ENCODE measurements at places on chromosomes 13 and 19.

DNA sequence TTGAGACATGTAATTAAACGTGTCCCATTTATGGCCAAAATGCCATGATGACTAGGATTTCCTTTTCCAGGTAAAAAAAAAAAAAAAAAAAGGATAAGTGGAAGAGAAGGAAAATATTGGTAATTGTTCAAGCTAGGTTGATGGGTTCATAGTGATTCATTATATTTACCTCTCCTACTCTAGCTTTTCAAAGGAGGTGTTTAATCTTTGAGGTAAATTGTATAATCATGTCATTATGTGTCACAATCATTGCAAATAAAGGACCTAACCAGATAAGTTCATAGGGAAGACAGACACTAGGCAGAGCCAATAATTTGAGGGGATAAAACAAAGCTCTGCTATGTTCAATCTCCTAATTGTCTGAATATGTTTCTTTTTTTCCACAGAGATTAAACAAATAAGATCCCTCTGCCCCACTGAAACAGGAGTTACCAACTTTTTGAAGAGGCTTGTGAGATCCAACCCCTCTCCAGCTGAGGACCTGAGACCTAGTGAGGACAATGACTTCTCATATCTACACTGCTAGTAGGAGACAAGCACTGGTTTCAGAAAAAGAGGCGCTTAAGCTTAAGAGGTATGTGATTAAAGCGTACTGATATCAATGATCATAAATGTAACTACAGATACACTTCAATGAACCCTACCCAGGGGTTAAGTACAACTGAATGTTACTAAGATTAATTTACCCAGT, 61.4 kb downstream of the USP12 start:
- DNase-seq = no peak

GRCh38 chr13:103625194-103625593, 559.0 kb upstream of the SLC10A2 start:
- DNase-seq = no peak

DNA sequence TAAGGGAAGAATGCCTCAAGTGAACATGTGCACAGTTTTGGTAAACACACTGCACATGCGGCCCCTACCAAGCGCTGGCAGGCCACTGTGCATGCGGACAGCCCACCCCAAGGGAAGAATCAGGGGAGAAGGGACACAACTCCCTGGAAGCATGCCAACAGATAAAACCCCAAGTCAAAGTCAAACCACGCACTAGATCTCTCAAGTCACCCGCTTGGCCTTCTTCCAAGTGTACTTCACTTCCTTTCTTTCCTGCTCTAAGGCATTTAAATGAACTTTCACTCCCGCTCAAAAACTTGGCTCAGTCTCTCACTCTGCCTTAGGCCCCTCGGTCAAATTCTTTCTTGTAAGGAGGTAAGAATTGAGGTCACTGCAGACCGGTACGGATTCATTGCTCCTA, 4.6 kb upstream of the RFXAP start:
- no peak for DNase-seq

GRCh38 chr19:31385744-31386143, 36.5 kb upstream of the TSHZ3 start:
- no peak for DNase-seq

- no peak for DNase-seq
Observed at GRCh38 chr13:99948907-99949678, 22.5 kb downstream of the ZIC5 start.

- no peak for DNase-seq
Observed at GRCh38 chr13:59996461-59996980, 167.2 kb downstream of the DIAPH3 start.

GRCh38 chr19:15112385-15112784, 5.2 kb downstream of the SYDE1 start:
- DNase-seq = no peak

GRCh38 chr13:38713046-38713445, 26.2 kb downstream of the FREM2 start:
- no peak for DNase-seq

DNA sequence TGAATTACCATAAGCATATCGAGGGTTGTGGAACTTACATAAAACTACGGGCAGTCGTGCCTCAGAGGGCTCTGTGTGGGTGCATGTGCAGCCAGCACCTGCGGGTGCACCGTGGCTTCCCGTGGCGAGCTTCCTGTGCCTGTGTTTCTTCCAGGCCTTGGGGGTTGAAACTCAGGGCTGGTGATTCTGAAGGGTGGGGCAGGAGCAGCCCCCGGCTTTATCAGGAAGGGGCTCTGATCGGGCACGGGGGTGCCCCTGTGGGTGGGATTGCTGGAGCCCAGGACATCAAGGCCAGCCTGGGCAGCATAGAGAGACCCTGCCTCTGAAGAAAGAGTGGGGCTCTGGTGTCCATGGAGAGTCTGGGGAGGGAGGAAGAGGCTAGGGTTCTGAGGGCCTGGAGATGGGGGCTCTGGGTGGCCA, 11.1 kb downstream of the ATP4B start:
- DNase-seq = no peak

DNA sequence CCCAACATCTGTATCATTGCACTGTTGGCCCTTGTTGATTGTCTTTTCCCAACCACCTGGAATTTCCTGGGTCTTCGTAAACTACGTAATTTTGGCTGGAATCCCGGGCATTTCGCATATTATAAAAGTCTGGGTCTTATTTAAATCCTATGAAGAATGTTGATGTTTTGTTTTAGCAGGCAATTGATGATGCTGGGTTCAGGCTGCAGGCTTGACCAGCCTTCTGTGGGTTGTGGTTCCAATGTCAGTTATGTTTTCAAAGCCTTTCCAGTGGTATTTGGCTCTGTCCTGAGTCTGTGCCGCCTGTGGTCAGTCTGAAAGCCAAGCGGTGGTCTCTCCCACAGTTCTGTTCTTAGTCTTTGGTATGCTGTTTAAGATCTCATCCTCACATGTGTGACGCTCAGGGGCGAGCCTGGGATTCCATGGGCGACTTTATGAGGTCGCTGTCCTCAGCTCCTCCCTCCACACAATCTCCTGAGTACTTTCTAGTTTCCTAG, 12.4 kb downstream of the SLC35E1 start:
- no peak for DNase-seq

GRCh38 chr13:32001154-32001768, 30.3 kb upstream of the FRY start:
- no peak for DNase-seq

DNA sequence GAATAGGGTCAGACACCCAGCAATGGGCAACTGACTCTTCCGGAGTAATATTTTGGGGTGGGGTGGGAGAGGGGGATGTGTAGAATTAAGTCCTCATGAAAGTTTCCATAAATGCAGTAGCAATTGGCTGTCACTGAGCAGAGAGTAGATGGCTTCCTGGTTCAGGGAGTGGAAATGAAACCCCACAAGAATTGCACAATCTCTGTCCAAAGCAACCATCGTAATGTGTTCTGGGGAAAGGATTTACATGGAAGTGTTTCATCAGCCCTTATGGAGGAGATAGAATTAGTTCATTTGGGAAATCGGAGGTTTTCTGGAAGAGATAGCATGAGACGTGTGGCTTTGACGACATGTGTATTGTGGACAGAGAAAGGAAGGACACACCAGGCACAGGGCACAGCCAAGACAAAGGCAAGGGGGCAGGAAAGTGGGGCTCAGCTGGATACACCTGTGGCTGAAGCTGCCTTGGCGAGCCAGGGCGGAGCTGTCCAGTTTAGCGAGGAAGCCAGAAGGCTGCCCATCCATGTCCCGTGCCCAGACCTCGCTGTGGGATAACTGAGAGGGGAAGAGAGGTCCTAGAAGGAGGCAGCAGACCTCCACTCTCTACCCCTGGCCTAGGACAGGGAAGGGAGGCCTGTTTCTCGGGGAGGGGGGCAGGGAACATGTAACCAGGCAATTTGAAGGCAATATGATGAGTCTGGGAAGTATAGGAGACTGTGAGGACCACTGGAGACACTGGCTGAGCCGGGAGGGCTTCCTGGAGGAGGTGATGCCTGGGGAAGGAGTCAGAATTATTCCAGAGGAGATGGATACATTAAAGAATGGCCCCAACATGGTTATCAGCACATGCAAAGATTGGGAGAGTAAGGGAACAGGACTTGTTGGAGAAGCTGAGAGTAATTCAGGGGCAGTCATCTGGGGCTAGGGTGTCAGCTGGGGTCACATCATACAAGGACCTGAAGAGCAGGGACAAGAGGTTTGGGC, 2.6 kb upstream of the CLEC4G start:
- peak; percentile 52 for DNase-seq

DNA sequence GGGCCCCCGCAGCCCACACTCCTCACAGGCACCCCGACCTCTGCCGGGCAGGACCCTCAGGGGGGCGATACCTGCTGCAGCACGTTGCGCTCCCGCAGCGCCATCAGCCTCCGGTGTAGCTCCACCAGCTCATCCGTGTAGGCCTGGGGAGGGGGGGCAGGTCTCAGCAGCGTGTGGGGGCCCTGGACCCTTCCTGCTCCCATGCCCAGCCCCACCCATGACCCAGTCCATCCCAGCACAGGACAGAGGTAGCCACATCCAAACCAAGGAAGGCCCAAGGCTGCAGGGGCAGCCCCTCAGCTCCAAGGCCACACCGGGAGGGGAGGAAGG, 66.5 kb downstream of the MLLT1 start:
- no peak for DNase-seq

DNA sequence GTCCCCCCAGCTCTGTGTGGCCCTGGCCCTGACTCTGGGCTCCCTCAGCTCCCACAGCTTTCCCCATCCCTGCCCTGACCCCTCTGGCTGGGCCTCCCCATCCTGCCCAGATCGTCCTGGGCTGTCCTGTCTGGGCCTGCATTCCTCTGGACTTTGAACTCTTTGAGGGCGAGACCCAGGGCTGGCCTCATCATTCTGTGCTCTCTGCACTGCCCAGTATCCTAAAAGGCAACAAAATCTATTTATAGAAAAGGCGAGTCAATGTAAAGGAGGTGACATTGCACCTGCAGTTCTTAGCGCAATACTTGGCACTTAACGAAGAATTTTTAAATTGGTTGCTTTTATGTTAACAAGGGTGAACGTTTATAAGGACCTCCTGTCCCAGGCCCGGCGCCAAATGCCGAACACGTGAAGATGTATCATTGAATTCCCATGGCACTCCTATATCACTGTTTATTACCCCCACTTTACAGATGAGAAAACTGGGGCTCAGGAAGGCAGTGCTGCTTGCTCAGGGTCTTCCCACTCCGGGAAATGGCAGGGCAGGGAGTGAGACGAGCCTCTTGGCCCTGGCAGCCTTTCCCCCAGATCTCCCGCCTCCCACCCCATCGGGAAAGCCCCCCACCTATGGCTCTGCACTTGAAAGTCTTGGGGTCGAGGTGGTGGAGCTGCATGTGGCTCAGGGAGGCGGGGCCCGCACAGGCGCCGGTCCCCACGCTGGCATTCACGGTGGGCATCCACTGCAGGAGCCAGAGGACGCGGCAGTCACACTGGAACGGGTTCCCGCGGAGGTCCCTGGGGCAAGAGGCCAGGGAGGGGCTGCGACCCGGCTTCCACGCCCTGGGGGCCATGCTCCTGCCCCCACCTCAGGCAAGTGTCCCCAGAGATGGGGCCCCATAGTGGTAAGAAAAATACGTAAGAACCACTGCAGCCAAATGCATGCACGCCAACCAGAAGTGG, 3.8 kb downstream of the LGI4 start:
- no peak for DNase-seq

DNA sequence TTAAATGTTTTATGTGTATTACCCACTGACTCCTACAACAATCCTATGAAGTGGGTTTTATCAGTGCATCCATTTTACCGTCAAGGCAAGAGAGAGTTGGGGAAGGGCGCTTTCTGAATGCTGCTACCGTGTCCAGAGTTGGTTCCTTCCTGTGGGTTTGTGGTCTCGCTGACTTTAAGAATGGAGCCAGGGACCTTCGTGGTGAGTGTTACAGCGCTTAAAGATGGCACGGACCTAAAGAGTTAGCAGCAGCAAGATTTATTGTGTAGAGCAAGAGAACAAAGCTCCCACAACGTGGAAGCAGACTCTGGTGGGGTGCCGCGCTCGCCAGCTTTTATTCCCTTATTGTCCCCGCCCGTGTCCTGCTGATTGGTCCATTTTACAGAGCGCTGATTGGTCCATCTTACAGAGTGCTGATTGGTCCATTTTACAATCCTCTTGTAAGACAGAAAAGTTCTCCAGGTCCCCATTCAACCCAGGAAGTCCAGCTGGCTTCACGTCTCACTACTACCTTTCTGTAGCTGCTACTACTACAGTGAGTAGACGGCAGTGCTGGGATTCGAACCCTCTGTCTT, 6.1 kb downstream of the OSCAR start:
- DNase-seq = no peak

DNA sequence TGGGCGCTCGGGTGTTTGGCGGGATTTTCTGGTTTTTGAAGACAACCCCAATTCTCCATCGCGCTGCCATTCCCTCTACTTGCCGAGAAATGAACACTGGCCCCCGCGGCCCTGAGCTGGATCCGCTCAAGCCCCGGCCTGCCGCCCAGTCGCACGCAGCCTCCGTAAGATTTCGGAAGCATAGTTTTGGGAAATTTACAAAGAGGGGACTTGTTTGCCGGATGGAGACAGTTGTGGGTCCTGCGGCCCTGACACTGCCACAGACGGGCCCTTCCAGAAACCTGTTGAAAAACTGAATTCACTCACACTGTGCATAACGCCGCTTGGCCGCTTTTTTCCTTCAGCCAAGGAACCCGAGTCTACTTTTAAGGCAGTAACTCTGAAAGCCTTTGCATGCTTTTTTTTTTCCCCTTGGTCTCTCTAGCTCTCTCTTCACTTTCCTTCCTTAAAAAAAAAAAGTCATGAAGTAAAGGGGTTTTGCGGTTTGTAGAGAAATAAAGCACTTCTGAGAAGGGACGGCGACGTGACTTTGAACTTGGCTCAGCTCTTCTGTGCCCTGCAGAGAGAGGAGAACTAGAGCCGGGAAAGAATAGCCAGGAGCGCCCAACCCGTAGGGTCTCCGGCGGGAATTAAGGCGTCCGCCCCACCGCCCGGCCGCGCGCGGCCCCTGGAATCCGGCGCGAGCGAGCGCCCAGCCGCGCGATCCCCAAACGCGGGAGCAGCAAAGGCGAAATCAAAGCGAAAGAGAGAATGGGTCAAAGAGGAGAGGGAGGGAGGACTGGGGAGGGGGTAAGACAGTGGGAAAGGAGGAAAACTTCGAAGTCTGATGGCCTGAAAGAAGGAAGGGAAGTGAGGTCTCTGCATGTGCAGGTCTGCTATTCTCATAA, 3.4 kb upstream of the ZIC2 start:
- no peak for DNase-seq

DNA sequence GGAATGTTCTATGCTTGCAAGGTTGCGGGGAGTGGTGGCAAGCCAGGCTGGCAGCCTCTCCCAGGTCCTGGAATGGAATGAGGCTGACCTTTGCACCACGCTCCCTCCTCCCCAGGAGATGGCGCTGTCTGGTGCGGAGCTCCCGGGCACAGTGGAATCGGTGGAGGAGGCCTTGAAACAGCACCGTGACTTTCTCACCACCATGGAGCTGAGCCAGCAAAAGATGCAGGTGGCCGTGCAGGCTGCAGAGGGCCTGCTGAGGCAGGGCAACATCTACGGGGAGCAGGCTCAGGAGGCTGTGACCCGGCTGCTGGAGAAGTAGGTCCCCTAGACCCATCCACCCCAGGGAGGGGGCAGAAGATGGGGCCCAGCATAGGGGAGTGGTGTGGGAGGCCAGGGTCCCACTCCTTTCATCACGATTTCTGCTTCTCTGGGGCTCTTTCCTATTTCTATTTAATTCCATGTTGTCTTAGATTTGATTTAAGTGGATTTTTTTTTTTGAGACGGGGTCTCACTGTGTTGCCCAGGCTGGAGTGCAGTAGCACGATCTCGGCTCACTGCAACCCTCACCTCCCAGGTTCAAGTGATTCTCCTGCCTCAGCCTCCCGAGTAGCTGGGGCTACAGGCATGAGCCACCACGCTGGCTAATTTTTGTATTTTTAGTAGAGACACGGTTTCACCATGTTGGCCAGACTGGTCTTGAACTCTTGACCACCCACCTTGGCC, 53.2 kb upstream of the SHKBP1 start:
- no peak for DNase-seq

All from skin of body (tissue), 3 donors.